Fibroblast of lung (primary cell): ENCODE measurements at places on chromosomes 3 and 15. TPM values are rescaled to one million over a fixed set of nuclear protein-coding genes. Genes with fewer than 3 reads are reported as not detected.

TGM5 gene
- 0.03 TPM in 1 of 2 replicates, not detected in the other for polyA plus RNA-seq

TM2D3 gene
- 44.6 and 46.1 TPM in 2 replicates for polyA plus RNA-seq

GOLGA8H gene
- polyA plus RNA-seq = 0.05 and 0.18 TPM in 2 replicates

ISL2 gene
- 0.02 and 0.03 TPM in 2 replicates for polyA plus RNA-seq

DNA sequence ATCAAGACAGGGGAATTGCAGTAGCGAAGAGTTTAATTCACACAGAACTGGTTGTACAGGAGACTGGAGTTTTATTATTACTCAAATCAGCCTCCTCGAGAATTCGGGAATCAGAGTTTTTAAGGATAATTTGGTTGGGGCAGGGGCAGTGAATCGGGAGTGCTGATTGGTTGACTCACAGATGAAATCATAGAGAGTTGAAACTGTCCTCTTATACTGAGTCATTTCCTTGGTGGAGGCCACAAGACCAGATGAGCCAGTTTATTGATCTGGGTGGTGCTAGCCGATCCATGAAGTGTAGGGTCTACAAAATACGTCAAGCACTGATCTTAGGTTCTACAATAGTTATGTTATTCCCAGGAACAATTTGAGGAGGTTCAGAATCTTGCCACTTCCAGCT lies 5.3 kb upstream of the ZNF770 start:
- H3K27me3 ChIP-seq = no peaks in the 10 kb centered on the region
- H3K27ac ChIP-seq = no peak overlapping the region
- no peak overlapping the region for H3K4me3 ChIP-seq
- DNase-seq = no peak

- H3K4me1 ChIP-seq = no peaks in the 10 kb centered on the region
- no peak overlapping the region for H3K4me3 ChIP-seq
- H3K27ac ChIP-seq = no peak overlapping the region
- no peak for DNase-seq
- H3K27me3 ChIP-seq = peaks cover 5% of the 10 kb centered on the region
- H3K36me3 ChIP-seq = no peaks in the 10 kb centered on the region
Measured at GRCh38 chr3:169954142-169954756, 12.4 kb upstream of the SEC62 start.

DNA sequence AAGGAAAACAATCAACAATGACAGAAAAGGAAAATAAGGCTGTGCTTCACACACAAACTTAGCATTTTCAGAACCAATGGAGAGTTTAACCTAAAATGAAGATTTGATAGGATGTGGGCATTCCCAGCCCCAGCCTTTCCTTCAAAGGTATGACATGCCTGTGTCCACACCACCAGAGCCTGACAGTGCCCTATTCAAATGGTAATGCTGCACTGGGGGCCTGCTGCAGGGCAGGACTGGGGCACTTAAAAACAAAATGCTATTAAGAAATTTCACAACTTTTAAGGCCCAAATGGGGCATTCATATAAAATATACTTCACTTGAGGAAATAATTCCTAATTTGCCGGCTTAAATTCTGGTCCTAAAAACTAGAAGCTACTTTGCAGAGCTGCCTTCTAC lies 30.9 kb upstream of the TKT start:
- H3K4me1 ChIP-seq = no peaks in the 10 kb centered on the region
- DNase-seq = no peak
- no peak overlapping the region for H3K4me3 ChIP-seq
- peaks cover 3% of the 10 kb centered on the region for H3K36me3 ChIP-seq
- H3K27me3 ChIP-seq = no peaks in the 10 kb centered on the region

GRCh38 chr15:96553006-96553405 lies 222.5 kb downstream of the NR2F2 start:
- no peak overlapping the region for H3K4me3 ChIP-seq
- H3K27me3 ChIP-seq = no peaks in the 10 kb centered on the region
- no peaks in the 10 kb centered on the region for H3K4me1 ChIP-seq
- H3K36me3 ChIP-seq = no peaks in the 10 kb centered on the region
- DNase-seq = no peak

DNA sequence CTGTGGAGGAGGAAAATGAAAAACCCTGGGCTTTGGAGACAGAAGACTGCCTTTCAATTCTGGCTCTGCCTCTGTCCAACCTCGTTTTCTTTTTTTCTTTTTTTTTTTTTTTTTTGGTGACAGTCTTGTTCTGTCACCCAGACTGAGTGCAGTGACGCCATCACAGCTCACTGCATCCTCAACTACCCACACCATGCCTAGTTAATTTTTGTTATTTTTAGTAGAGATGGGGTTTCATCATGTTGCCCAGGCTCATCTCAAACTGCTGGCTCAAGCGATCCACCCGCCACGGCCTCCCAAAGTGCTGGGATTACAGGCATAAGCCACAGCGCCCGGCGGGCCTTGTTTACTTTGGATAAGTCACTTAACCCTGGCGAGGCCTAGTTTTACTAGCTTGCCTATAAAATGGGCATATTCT lies 66.3 kb upstream of the SLC25A26 start:
- H3K4me3 ChIP-seq = peak overlapping the region; percentile 17
- H3K27me3 ChIP-seq = no peaks in the 10 kb centered on the region
- no peak for DNase-seq
- peaks cover 2% of the 10 kb centered on the region for H3K4me1 ChIP-seq
- no peak overlapping the region for H3K27ac ChIP-seq

- no peaks in the 10 kb centered on the region for H3K27me3 ChIP-seq
- H3K27ac ChIP-seq = peak overlapping the region; percentile 69
- peak overlapping the region; percentile 91 for H3K4me3 ChIP-seq
- H3K36me3 ChIP-seq = peaks cover 23% of the 10 kb centered on the region
- peaks cover 17% of the 10 kb centered on the region for H3K4me1 ChIP-seq
Measured at GRCh38 chr3:128617557-128618397, 32.8 kb downstream of the RPN1 start.

GRCh38 chr3:129888771-129889170 lies 4.7 kb downstream of the TMCC1 start:
- H3K4me3 ChIP-seq = no peak overlapping the region
- no peaks in the 10 kb centered on the region for H3K27me3 ChIP-seq
- peaks cover 7% of the 10 kb centered on the region for H3K4me1 ChIP-seq
- no peaks in the 10 kb centered on the region for H3K36me3 ChIP-seq
- H3K27ac ChIP-seq = no peak overlapping the region

- no peak overlapping the region for H3K4me3 ChIP-seq
- DNase-seq = no peak
- H3K4me1 ChIP-seq = no peaks in the 10 kb centered on the region
- no peaks in the 10 kb centered on the region for H3K27me3 ChIP-seq
Measured at GRCh38 chr15:81080996-81081395, 53.1 kb upstream of the CFAP161 start.

DNA sequence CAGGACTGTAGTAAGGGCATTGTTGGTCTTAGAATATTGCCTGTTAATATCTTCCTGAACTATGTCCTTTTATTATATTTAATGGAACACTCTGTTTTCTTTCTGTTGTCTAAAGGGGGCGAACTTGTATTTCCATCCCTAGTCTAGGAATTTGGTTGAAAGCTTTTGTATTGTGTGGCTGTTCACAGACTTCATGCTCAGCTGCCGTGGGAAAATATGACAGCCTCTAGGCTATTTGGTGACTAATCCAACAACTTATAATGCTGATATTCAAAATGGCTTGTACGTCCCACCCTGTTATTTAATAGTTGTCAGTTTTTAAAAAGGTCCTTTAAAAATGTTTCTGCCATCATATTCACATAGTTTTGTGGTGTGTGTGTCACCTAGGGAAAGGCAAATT lies 202.6 kb downstream of the KLHL25 start:
- H3K4me1 ChIP-seq = peaks cover 2% of the 10 kb centered on the region
- no peak overlapping the region for H3K4me3 ChIP-seq
- no peaks in the 10 kb centered on the region for H3K36me3 ChIP-seq
- DNase-seq = peak; percentile 87
- H3K27ac ChIP-seq = no peak overlapping the region
- H3K27me3 ChIP-seq = no peaks in the 10 kb centered on the region

DNA sequence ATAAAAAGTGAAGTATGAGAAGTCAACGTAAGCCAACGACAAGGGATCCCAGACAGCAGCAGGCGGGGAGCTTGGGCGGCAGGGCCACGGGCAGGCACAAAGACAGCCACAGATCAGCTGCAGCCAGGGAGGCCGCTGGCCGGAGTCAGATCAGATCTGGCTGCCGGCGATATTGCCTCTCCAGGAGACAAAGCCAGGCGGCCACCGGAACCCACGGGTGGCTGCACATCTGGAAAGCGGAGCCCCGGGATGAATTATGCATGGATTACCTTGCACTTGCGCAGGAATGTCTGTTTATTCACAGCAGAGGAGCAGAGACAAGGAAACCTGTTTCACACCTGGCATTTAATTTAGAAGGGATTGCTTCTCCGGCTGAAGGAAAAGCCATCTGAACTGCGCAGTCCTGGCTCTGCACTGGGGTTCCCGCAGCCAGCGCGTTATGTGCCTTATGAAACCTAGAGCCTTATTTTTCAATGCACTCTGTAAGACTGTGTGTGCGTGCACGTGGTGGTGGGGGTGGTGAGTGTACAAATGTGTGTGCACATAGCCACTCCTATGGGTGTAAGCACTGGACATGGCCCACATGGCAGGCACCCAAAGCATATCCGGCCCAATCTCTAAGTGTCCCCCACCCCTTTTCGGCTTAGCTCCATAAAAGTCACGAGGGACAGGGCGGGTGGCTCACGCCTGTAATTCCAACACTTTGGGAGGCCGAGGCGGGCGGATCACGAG lies 427.8 kb upstream of the MCTP2 start:
- H3K4me3 ChIP-seq = no peak overlapping the region
- H3K36me3 ChIP-seq = no peaks in the 10 kb centered on the region
- no peak for DNase-seq
- H3K27me3 ChIP-seq = no peaks in the 10 kb centered on the region
- no peak overlapping the region for H3K27ac ChIP-seq

- H3K4me1 ChIP-seq = peaks cover 24% of the 10 kb centered on the region
- DNase-seq = no peak
- peak overlapping the region; percentile 68 for H3K27ac ChIP-seq
Measured at GRCh38 chr3:156685198-156685597, 10.8 kb downstream of the TIPARP start.

- H3K4me3 ChIP-seq = no peak overlapping the region
- no peaks in the 10 kb centered on the region for H3K27me3 ChIP-seq
- H3K27ac ChIP-seq = no peak overlapping the region
- H3K4me1 ChIP-seq = no peaks in the 10 kb centered on the region
- DNase-seq = peak; percentile 26
Measured at GRCh38 chr15:90915808-90916440, 12.8 kb downstream of the MAN2A2 start.

DNA sequence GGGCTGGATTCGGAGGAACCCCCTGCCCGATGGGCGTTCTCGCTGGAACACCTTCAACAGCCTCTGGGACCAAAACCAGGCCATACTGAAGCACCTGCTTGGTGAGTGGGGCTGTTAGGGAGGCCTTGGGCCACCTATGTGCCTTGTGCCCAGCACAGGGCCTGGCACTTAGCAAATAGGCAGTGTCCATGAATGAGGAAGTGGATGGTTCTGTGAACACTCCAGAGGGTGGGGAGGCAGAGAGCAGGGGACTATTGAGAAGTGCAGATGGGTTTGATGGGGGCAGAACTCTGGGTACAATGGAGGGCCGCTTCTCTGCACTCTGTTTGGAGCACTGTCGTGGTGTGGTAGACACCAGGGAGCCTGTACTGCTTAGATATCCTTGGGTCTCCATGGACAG lies 1.5 kb downstream of the ECE2 start:
- no peak for DNase-seq
- H3K36me3 ChIP-seq = no peaks in the 10 kb centered on the region
- H3K4me1 ChIP-seq = no peaks in the 10 kb centered on the region
- no peak overlapping the region for H3K4me3 ChIP-seq
- H3K27me3 ChIP-seq = peaks cover 34% of the 10 kb centered on the region

DNA sequence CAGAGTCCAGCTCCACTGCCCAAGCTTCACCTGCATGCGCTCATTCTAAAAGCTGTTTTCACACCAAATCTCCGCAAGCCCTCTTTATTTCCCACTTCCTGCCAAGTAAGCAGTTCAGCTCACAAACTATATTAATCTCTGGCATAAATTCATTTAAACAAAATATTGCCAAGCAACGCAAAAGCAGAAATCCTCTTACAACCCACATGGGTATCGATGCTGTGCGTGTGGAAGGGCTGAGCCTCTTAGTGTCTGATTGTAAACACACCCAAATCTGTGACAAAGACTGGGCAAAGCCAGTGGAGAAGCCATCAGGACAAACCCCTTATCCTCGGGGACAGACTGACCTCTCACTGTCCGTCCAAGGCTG lies 124.3 kb upstream of the ATP2B2 start:
- H3K27me3 ChIP-seq = no peaks in the 10 kb centered on the region
- no peaks in the 10 kb centered on the region for H3K36me3 ChIP-seq
- H3K4me3 ChIP-seq = no peak overlapping the region
- H3K4me1 ChIP-seq = no peaks in the 10 kb centered on the region

DNA sequence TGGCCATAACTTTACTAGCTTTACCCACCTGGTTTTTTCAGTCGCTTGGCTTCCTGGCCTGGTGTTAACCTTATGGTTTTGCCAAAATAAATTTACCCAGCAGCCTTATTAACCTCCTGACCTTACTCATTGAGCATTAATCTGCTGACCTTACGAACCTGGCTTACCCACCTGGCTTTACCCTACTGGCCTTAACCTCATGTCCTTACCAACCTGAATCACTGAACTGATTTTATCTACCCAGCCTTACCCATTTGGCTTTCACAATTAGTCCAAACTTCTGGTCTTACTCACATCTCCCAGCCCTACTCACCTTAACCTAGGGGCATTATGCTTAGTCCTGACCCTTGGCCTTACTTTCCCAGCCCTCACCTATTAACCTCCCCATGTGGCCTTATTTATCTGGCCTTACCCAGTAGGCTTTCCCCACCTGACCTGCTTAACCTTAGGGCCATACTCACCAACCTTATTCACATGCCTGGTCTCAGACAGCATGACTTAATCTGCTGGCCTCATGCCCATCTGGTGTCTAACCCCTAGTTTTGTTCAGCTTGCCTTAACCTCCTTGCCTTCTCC lies 93.4 kb downstream of the IL12A start:
- no peak for DNase-seq
- H3K36me3 ChIP-seq = no peaks in the 10 kb centered on the region
- H3K4me3 ChIP-seq = no peak overlapping the region
- H3K27ac ChIP-seq = no peak overlapping the region
- H3K27me3 ChIP-seq = no peaks in the 10 kb centered on the region
- no peaks in the 10 kb centered on the region for H3K4me1 ChIP-seq

DNA sequence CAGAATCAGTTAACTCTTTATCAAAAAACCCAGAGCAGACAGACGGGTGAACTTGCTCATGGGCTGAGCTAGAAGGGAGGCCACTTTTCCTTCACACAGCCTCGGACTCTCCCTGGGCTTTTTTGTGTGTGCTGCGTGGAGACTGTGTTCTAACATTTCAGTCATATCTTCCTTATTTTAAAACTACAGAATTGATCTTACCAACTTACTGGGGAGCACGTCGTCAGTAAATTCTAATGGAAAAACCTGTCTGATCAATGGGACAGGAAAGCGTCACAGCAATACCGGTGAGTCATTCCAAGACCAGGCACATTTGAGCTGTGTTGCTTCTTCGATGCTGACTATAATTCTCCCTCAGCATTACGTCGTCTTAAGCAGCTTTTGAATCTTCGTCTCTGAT lies 145.1 kb downstream of the LPP start:
- no peaks in the 10 kb centered on the region for H3K27me3 ChIP-seq
- DNase-seq = peak; percentile 47
- H3K4me1 ChIP-seq = peaks cover 19% of the 10 kb centered on the region
- no peak overlapping the region for H3K27ac ChIP-seq
